ENCODE measurements at places on chromosomes 6 and 20.

GRCh38 chr6:98560841-98561240 is 273.5 kb upstream of the POU3F2 start:
- H3K4me1 ChIP-seq = peaks cover 27% of the 10 kb centered on the region
- H3K36me3 ChIP-seq = no peaks in the 10 kb centered on the region
- H3K27me3 ChIP-seq = no peaks in the 10 kb centered on the region
- no peak overlapping the region for H3K4me3 ChIP-seq
- no peak overlapping the region for H3K27ac ChIP-seq

- H3K27me3 ChIP-seq = no peaks in the 10 kb centered on the region
- H3K27ac ChIP-seq = no peak overlapping the region
- H3K4me3 ChIP-seq = no peak overlapping the region
- H3K36me3 ChIP-seq = no peaks in the 10 kb centered on the region
- no peaks in the 10 kb centered on the region for H3K4me1 ChIP-seq
- DNase-seq = no peak
Observed at GRCh38 chr20:44438782-44439181, 36.9 kb upstream of the TTPAL start.

DNA sequence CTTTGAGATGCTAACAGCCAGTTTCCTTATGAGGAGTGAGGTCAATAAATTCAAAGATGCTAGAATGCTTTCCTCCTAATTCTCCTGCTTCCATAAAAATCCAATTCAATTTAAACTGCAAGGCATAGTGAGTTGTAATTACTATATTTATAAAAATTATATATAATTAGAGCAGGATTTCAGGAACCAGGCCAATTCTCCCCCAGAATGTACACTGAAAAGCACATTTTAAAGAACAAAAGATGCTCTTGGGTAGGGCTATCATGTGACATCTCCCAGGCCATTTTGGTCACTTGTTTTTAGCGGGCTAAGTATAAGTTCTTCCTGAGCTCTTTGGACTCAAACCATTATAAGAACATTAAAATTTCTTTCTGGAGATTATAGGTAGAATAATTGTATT is 195.7 kb upstream of the KCNG1 start:
- peaks cover 13% of the 10 kb centered on the region for H3K4me1 ChIP-seq
- no peak for DNase-seq
- no peak overlapping the region for H3K27ac ChIP-seq
- H3K27me3 ChIP-seq = peaks cover 10% of the 10 kb centered on the region
- no peak overlapping the region for H3K4me3 ChIP-seq
- no peaks in the 10 kb centered on the region for H3K36me3 ChIP-seq

GRCh38 chr6:43009124-43009523 is 4.6 kb downstream of the MEA1 start:
- H3K36me3 ChIP-seq = no peaks in the 10 kb centered on the region
- no peaks in the 10 kb centered on the region for H3K27me3 ChIP-seq
- H3K4me1 ChIP-seq = peaks cover 9% of the 10 kb centered on the region
- no peak overlapping the region for H3K27ac ChIP-seq
- no peak overlapping the region for H3K4me3 ChIP-seq
- peak; percentile 23 for DNase-seq

GRCh38 chr20:7773511-7773910 is 166.7 kb downstream of the HAO1 start:
- H3K4me1 ChIP-seq = no peaks in the 10 kb centered on the region
- H3K27me3 ChIP-seq = no peaks in the 10 kb centered on the region
- H3K4me3 ChIP-seq = no peak overlapping the region
- H3K27ac ChIP-seq = no peak overlapping the region

DNA sequence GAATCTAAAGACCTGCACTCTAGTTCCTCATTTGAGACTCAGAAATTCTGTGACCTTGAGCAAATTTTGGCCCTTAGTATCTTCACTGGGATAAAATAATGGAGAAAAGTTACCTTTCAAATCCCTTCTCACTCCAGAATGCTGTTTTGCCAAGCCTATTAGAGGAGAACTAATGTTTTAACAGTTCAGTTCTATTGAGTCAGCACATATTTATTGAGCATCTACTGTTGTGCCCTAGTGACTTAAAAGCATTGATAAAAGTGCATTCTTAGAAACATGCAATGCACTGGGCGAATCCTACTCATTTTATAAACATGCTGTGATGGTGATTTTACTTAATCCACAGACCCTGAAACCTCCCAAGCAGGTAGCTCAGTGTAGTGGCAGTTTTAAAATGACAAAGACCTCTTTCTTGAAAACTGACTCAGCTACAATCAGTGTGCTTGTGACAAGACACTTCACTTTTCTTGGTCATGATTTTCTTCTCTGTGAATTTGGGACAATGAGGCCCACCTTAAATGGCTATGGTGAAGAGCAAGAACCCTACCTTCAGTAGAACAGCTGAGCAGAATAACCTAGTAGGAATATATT is 312.0 kb downstream of the ALDH8A1 start:
- H3K27me3 ChIP-seq = no peaks in the 10 kb centered on the region
- H3K4me3 ChIP-seq = no peak overlapping the region
- DNase-seq = no peak
- no peaks in the 10 kb centered on the region for H3K36me3 ChIP-seq
